Uterus (tissue), 4 donors: ENCODE measurements at places on chromosomes 2 and 18. TPM values are rescaled to one million over a fixed set of nuclear protein-coding genes. Genes with fewer than 3 reads are reported as not detected.

The LYPD6B gene
- total RNA-seq: not detected

The TANK gene
- total RNA-seq: 68.3 TPM

The CRYBA2 gene
- not detected for total RNA-seq

The GCKR gene
- total RNA-seq: 0.61 TPM

The MC5R gene
- not detected for total RNA-seq

The NDC80 gene
- total RNA-seq: 1.3 TPM

The KCNG2 gene
- not detected for total RNA-seq

The EVX2 gene
- total RNA-seq: not detected

The TLX2 gene
- total RNA-seq: not detected

The SULT1C4 gene
- 33.4 TPM for total RNA-seq

The CCL20 gene
- total RNA-seq: not detected

The NFATC1 gene
- total RNA-seq: 25.1 TPM

The CD8B2 gene
- not detected for total RNA-seq

The ACOXL gene
- 0.18 TPM for total RNA-seq

The CCDC74B gene
- total RNA-seq: 9.2 TPM

The GAL3ST2 gene
- total RNA-seq: 0.29 TPM

The NT5DC4 gene
- total RNA-seq: not detected

The LBX2 gene
- not detected for total RNA-seq

The HRH4 gene
- total RNA-seq: not detected
